ENCODE measurements at places on chromosomes 4 and X.

DNA sequence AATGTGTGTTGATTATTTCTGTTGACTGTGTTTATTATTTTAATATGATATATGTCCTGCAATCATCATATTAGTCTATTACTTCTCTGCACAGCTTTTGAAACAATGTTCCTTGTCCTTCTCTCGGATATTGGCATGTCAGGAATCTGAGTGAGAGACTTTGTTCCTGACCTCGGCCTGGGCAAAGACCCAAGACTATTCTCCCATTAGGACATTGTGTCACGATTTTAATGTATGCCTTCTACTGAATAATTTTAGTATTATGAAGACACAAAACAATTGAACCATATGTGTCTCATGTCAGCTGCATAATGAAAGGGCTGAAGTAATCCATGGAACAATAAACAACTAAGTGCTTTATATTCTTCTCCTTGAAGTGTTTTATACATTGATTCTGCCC lies 580.8 kb upstream of the TENM3 start:
- DNase-seq = no peak

GRCh38 chr4:25233194-25233593 lies 639 bp upstream of the PI4K2B start:
- no peak for DNase-seq

- DNase-seq = no peak
Observed at GRCh38 chr4:140799686-140800225, 43.6 kb upstream of the TBC1D9 start.

DNA sequence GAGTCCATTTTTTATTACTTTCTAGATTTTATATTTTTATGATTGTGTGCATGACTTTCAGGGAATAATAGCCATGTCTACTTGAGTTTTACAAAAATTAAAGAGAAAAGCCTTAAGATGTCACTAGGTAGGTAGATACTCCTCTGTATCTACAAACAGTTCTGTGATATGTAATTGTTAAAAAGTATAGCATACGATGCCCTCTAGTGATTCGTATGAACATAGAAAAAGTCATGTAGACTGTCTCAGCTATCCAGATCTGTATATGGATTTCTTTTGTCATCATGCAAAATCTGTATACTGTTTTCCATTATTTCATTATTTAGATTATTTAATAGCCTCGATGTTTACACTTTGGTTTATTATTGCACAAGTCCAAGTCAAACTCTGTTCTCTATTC lies 856.6 kb downstream of the CENPC start:
- no peak for DNase-seq

- no peak for DNase-seq
Observed at GRCh38 chrX:19072372-19072771, 49.9 kb downstream of the ADGRG2 start.

- no peak for DNase-seq
Observed at GRCh38 chrX:115553171-115553570, 7.8 kb upstream of the PLS3 start.

- DNase-seq = no peak
Observed at GRCh38 chrX:56099271-56099670, 132.9 kb upstream of the KLF8 start.

- DNase-seq = no peak
Observed at GRCh38 chr4:141195095-141195707, 25.5 kb upstream of the ZNF330 start.

GRCh38 chr4:13921805-13922204 lies 294.3 kb upstream of the BOD1L1 start:
- no peak for DNase-seq

DNA sequence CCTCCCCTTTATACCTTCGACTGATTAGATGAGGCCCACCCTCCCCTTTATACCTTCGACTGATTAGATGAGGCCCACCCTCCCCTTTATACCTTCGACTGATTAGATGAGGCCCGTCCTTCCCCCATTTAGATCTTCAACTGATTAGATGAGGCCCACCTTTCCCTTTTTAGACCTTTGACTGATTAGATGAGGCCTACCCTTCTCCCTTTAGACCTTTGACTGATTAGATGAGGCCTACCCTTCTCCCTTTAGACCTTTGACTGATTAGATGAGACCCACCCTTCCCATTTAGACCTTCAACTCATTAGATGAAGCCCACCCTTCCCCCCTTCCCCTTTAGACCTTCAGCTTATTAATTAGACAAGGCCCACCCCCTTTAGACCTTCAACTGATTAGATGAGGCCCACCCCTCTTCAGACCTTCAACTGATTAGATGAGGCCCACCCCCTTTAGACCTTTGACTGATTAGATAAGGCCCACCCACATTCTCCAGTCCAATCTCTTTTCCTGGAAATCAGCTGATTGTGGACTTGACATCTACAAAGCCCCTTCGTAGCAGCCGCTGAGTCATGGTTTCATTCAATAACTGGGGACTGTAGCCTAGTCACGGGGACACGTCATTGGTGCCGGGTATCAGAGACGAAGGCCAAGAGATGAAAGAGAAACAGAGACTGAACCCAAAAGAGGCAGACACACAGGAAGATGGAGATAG lies 28.8 kb upstream of the IL3RA start:
- no peak for DNase-seq

DNA sequence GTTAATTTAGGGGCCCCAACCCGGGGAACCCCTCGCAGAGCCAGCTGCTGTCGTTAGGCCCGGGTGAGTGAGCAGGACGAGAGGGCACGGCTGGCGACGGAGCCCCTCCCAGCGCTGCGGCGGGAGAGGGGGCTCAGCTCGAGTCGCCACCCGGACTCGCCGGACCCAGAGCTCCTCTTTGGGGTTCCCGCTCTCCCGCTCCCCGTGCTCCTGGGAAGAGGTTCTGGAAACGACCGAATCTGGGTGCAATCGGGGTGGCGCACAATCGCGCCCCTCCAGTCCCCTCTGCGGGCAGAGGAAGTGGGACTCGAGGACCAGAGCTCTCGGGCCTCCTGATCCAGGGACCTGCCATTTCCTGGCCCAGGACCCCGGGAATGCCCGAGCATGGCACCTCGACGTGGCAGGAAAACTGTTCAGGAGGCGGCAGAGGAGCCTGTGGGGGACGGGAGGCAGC lies 37.3 kb upstream of the ARAF start:
- no peak for DNase-seq

- no peak for DNase-seq
Observed at GRCh38 chr4:53128231-53128630, 237.6 kb downstream of the SCFD2 start.

GRCh38 chrX:102832661-102833060 lies 104.4 kb upstream of the RAB40AL start:
- peak; percentile 1 for DNase-seq

- no peak for DNase-seq
Observed at GRCh38 chrX:119686087-119686691, 6.8 kb downstream of the SEPTIN6 start.

DNA sequence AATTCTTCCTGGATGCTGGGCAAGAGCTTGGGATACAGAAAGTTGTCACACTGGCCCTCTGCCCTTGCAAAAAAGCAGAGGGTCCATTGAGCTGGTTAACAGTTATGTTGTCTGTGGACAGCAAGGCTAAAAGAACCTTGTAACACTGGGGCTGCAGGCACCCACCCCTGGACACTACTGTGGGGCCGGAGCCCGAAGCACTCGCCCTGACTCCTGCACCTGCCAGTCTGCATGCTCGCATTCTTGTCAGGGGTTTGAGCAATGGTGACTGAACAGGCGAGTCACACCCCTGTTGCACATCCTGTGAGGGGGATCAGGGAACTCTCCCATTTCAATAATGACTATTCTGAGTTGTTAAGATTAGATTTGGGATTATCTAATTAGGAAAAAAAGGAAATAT lies 23.6 kb downstream of the ADH4 start:
- DNase-seq = no peak

- DNase-seq = no peak
Observed at GRCh38 chrX:134374294-134374693, 85.7 kb upstream of the HPRT1 start.

GRCh38 chr4:182307746-182308145 lies 64.5 kb downstream of the TENM3 start:
- DNase-seq = no peak

DNA sequence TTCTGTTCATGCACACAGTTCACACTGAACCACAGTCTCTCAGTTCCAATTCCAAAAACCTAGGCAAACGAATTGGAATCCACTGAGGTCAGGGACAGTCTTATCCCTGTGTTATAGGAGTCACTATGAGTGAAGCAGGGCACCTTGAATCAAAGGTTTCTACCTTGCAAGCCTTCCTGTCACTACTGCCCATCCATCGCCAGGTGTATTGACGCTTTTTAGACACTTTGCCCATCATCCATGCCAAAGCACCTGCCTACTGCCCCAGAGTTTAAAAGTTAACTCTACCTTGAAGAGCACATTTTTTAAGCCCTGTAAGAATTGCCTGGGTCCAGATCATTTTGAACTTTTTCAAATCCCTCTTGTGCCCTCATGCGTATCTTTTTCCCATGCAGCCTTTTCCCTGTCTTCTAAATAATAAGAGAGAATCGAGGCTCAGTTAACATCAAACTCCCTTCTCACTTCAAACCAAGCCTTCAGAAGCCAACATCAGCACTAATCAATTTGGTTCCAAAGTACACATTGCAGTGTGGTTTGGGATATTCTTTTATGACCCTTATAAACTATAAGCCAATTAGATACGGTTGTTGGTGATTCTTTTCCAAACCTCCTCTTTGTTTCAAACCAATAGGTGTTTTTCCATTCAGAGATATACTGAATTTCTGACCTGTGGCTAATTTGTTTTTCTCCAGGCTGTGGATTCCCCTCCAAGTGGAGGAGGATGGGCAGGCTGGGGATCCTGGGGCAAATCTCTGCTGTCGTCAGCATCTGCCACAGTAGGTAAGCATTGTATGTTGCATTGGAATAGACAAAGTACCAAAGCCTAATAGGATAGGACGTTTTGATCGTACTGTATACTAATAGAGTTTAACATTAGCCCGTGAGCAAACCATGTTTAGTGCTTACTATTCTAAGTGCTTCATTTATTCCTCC lies 23.7 kb downstream of the FAM114A1 start:
- DNase-seq = no peak

GRCh38 chrX:6748595-6748994 lies 213.7 kb upstream of the VCX3A start:
- no peak for DNase-seq

- DNase-seq = no peak
Observed at GRCh38 chr4:187612301-187612700, 383.3 kb upstream of the ZFP42 start.

GRCh38 chrX:107542500-107542899 lies 85.8 kb upstream of the PRPS1 start:
- DNase-seq = no peak

DNA sequence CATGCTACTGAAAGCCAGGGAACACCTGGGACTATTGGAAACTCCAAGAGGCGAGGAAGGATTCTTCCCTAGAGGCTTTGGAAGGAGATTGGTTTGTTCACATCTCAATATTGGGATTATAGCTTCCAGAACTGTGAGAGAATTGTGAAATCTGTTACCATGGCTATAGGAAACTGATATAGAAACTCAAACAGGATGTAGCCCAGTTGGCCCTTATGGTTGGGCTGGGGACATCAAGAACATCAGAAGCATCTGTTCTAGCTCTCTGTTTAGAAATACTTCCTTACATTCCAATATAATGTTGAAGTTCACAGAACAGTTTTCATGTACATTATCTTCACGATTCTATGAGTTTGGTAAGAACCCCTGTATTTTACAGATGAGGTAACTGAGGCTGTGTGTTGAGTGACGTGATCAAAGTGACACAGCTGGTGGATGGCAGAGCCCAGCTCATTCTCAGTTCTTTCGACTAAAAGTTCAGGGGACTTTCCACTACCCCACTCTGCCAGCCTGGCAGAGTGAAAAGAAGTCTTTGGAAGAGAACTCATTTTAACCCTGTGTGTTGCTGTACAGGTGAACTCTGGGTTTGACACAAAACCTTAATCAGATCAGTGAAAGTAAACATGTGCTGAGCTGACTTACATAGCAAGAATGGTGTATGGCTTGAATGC lies 183.0 kb downstream of the GBA3 start:
- no peak for DNase-seq

- no peak for DNase-seq
Observed at GRCh38 chrX:150753357-150753756, 60.2 kb downstream of the MTMR1 start.

DNA sequence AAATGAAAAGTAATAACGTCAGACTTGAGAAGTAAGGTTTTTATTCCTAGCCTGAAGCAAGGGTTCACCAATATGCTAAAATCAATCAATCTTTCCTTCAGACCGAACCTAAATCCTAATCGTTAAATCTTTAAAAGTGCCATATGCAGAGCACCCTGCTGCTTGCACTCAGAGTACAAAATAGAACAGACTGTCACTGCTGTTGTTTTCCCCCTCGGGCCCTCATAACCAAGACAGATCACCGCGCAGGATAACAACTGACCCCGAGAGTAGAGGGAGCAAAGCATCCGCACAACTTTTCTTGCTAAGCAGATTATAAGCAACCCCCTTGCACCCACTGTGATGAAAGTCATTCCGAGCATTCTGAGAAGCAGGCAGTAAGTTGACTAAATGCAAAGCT lies 550.9 kb upstream of the NDST4 start:
- no peak for DNase-seq

DNA sequence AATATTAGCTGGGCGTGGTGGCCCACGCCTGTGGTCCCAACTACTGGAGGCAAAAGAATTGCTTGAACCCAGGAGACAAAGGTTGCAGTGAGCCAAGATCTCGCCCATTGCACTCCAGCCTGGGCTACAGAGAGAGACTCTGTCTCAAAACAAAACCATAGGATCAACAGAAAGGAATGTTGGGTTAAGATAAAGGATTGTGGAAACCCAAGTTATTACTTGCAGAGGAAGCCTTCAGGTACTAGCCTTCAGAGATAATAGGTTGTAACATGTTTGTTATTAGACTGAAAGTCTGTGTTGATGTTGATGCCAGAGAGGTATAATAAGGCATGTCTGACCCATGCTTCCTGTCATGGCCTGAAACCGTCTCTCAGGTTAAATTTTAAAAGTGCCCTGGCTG lies 16.9 kb downstream of the SSX5 start:
- DNase-seq = no peak

GRCh38 chrX:124098089-124098488 lies 136.6 kb downstream of the STAG2 start:
- no peak for DNase-seq

Measured in NCI-H1417 treated with DMSO at 0.1 percent for 48 hours (cell line).